ENCODE measurements at places on chromosomes 12 and 14.

DNA sequence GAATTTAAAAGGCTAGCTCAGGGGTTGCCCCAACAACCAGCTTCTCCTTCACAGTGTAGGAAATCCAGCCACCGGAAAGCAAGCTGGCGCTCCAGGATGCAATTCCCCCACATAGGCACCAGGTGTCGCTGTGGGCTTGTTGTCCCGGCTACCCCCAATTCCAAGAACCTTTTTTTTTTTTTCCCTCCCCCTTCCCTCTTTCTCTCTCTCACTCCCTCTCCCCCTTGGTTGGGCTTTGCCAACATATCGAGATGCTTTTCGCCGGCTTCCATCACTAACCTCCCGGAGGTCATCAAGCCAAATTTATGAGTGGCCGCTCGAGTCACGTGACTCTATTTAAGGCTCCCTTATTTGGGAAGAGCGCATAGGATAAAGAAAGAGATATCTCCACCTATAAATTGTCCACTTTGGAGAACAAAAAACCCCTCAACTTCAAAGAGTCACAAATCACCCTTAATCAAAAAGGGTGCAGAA lies at the start of gene HOXC5:
TSS of gene HOXC5 (plus strand) at position 424 of the 474 bp plus-strand sequence. CDS start 73 bp downstream, outside the sequence.
- DNase-seq: peak; percentile 85

DNA sequence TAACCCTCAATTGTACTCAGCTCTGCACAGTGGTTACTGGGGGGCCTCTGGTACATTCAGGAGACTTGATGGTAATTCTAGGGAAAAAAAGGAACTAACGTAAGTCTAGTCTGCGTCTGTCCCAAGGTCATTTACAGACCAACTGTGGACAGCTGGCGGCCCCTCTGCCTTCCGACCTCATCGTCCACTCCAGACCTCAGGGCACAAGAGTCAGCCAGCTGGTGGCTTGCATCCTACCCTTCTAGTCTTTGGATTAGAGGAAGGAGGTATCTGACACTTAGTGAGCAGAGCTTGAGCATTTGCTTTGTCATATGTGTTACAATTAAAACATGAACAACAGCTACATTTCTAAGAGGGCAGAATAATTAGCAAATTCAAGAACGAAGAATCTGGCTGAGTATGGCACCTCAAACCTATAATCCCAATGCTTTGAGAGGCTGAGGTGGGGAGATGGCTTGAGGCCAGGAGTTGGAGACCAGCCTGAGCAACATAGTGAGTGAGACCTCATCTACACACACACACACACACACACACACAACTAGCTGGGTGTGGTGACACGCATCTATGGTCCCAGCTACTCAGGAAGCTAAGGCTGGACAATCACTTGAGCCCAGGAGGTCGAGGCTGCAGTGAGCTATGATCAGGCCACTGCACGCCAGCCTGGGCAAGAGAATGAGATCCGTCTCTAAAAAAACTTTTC lies 36.5 kb downstream of the SSH1 start:
- no peak for DNase-seq

GRCh38 chr14:95515080-95515489 lies 1.4 kb downstream of the SYNE3 start:
- DNase-seq: no peak

DNA sequence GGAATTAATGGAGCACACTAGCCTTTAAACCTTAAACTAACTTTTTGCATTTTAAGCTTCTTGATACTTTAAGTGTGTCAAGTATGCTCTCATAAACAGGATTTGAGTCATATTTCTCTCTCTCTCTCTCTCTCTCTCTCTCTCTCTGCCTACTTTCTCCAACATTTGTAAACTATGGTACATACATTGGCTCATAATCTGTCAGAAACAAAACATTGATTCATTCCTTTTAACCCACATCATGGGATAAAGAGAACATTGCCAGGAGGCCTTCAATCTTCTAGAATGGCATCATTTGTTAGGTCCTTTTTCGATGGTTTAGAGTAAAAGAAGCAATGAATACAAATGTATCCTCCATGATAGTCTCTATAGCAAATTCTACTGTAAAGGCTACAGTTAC lies 81.6 kb upstream of the RERGL start:
- no peak for DNase-seq

DNA sequence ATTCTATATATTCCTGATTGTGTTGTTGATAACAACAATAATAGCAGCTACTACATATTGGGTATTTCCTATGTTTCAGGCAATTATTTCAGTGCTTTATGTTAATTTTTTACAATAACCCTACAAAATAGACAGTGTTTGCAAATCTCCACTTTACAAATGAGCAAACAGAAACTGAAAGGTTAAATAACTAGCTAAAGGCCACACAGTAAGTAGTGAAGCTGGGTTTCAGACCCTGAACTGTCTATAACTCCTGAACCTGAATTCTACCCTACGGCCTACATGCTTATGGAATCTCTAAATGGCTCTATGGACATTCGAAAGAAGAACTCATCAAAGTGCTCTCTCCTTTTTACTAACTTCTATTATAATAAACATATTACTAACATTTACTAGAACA lies 19.7 kb upstream of the NUDT4 start:
- DNase-seq: no peak

- DNase-seq: no peak
Measured at GRCh38 chr12:26748741-26749431, 84.1 kb downstream of the ITPR2 start.

- DNase-seq: no peak
Measured at GRCh38 chr12:56208006-56208405, 13.7 kb downstream of the RNF41 start.

DNA sequence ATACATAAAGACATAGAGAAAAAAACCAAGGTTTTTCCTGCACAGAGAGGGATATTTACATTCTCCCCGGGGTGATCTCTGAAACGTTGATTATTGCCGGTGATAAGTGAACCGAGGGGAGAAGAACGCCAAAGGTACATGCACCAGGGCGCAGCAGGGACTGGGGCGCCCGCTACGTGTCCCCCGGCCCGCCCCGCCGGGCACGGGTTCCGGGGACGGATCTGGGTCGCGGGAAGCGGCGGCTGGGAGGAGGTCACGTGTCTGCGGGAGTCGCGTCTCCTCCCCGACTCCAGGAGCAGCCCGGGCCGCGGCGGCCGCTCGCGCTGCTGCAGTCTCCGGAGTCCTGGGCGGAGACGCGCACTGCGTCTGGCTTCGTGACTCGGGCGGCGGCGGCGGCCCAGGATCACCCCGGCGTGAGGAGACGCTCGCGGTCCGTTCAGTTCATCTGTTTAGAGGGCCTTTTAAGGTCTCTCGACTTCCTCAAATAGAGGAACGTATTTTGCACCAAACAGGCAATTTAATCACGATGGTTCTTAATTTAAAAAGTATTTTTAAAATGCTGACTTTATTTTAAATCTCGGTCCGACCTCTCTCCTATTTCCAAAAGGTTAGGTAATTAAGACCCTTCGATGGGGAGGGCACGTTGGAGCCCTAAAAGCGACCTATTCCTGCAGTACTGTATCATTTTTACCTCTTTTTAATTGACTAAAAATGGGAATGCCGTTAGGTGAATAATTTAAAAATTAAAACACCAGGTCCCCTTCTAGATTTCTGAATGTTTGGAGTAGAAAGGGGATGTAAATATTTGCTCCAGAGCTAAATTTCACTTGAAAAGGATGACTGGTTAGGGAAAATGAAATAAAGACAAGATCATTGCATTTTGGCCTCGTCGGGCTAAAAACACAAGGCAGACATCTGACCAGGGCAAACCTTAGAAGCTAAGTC lies 1.8 kb upstream of the BHLHE41 start:
- DNase-seq: peak; percentile 62

DNA sequence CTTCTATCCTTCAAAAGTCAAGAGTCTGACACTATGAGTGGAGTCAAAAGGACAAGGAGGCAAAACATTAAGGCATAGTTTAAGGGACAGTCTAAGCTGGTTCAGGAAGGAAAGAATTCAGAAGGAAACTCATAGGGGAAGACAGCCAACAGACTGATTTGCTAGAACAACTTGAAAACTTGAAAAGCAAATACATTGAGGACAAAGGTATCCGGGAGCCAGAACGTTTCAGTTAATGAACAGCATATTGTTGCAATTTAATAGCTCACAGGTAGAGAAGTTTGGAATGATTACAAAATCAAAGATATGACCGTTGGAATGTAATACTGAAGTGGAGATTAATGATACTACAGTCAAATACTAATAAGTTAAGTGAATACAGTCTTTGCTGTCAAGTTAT lies 312.8 kb upstream of the RPL10L start:
- DNase-seq: no peak

DNA sequence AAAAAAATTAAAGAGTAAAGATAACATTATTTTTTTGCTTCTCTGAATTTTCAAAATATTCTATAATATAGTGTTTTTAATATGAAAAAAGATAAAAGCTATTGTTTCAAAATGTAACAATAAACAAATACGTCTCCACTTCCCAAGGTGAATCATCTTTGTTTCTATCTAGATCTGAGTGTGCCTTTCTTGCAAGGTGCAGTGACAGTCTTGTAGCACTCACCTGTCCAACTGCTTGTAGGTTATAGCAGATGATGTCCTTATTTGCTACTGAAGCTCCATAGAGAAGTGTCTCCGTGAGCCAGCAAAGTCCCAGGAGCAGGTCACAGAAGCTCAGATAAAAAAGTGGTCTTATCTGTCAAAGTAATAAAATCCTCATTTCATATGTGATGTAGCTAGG lies 21.4 kb downstream of the TMEM116 start:
- DNase-seq: no peak

GRCh38 chr14:90583916-90584605 lies 187.2 kb downstream of the CALM1 start:
- no peak for DNase-seq

GRCh38 chr14:38409071-38409705 lies 153.3 kb upstream of the CLEC14A start:
- no peak for DNase-seq

GRCh38 chr12:110934093-110934852 lies 13.9 kb upstream of the MYL2 start:
- DNase-seq: no peak

- no peak for DNase-seq
Measured at GRCh38 chr14:69771136-69771535, 4.2 kb downstream of the SRSF5 start.

DNA sequence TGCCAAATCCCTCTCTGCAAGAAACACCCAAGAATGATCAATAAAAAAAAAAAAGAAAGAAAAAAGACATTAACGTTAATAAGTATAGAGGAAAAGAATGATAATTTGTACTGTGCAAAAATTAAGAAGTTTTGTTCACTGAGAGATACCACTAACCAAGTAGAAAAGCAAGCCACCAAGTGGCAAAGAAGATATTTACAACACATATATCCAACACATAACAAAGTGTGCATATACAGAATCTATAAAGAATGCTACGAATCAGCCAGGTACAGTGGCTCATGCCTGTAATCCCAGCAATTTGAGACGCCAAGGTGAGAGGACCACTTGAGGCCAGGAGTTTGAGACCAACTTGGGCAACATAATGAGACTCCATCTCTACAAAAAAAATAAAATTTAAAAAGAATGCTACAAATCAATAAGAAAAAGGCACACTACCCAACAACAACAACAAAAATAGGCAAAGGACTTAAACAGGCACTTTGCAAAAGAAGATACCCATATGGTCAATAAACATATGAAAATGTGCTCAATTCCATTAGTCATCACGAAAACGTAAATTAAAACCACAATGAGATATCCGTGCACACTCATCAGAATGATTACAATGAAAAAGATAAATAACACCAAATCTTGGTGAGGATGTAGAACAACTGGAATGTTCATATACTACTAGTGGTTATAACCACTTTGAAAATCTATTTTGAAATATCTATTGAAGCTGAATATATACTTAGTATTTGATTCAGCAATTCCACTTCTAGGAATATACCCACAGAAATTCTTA lies 19.8 kb downstream of the GALNT4 start:
- DNase-seq: no peak

- no peak for DNase-seq
Measured at GRCh38 chr14:22079766-22080165, 406.1 kb upstream of the OR4E1 start.

GRCh38 chr14:96893966-96894622 lies 96.9 kb downstream of the VRK1 start:
- no peak for DNase-seq

DNA sequence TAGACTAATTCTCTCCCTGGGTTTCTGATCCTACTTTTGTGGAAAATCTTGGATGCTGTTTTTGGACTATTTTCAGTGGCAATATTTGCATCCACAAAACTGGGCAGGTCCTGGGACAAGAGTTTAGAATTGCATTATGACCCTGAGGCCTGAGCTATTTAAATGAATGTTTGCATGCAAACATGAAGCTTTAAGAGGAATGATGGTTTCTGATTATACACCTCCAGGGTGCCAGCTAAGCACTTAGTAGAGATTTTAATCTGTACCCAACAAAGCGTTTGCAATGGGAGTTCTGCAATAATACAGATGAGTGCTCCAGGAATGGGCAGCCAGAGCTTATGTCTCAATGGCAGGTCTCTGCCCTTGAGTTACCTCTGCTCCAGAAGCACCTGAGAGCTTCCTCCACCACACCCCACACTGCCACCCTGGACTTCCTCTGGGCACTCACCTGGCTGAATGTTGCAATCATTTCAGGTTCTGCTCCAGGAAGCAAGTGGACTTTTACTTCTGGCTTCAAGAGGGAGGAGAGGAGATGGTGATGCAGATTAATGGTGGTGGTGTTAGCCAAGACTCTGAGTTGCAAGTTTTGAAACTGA lies 6.0 kb upstream of the SPTLC2 start:
- DNase-seq: no peak

- no peak for DNase-seq
Measured at GRCh38 chr12:51077930-51078329, 5.5 kb downstream of the CSRNP2 start.

DNA sequence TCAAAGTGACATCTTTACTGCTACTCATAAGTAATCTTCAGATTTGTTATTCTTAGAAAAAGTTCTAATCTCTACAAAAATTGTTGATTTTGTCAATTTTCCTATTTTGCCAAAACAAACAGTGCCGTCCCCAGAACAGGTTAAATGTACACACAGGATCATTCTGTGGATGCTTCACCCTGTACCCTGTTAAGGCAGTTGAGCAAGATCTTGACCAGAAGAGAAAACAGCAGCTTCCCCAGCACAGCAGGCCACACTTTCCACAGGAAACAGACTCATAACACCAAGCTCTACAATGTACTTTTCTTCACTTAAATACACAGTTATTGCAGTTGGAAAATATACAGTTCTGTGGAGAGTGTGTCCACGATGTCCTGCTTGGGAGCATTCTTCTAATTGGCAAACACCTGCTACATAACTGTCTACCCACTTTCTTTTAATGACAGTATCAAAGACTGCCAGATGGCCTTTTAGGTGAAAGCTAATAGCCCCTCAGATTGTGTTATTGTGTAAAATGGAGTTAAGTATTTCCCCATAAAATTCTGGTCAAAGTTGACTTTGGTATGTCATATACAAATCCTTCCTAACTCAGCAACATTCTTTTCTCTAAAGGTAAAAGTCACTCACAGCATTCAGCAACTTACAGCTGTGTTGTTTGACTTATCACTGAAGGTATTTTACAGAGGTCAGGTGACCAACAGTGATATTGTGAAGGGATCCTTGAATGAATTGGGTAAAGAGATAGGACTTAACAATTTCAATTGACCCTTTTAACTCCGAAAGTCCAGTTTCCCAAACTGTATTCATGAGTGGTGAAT lies 77.0 kb downstream of the SEC23A start:
- DNase-seq: no peak

- DNase-seq: no peak
Measured at GRCh38 chr12:100138048-100138802, 4.4 kb downstream of the BLTP3B start.

Measured in COLO829 (cell line).